ENCODE measurements at places on chromosomes 7 and 10. TPM values are rescaled to one million over a fixed set of nuclear protein-coding genes. Genes with fewer than 3 reads are reported as not detected.

SPDYE1 gene
- total RNA-seq = not detected

CALN1 gene
- total RNA-seq = not detected

TFR2 gene
- total RNA-seq = 0.08 TPM

RPP38 gene
- 11.4 TPM for total RNA-seq

KCNIP2 gene
- 1.2 TPM for total RNA-seq

H2BK1 gene
- not detected for total RNA-seq

MOGAT3 gene
- total RNA-seq = not detected

TLL2 gene
- total RNA-seq = under 0.01 TPM

GRK5 gene
- total RNA-seq = 20.5 TPM

ACTR3C gene
- total RNA-seq = not detected

SEC23IP gene
- total RNA-seq = 51.2 TPM

ACTL6B gene
- not detected for total RNA-seq

GRM3 gene
- not detected for total RNA-seq

IL6 gene
- total RNA-seq = 3.8 TPM

CLRN3 gene
- total RNA-seq = not detected

SPAM1 gene
- total RNA-seq = not detected

SLF2 gene
- total RNA-seq = 34.8 TPM

LRIT1 gene
- not detected for total RNA-seq

AOAH gene
- total RNA-seq = 0.74 TPM

SPDYE5 gene
- not detected for total RNA-seq

ABCA13 gene
- not detected for total RNA-seq

CALHM1 gene
- not detected for total RNA-seq

CABCOCO1 gene
- 3.4 TPM for total RNA-seq

LRRC18 gene
- total RNA-seq = not detected

CALHM3 gene
- total RNA-seq = not detected

Measured in fibroblast of the aortic adventitia (primary cell).